Naive thymus-derived CD8-positive, alpha-beta T cell (primary cell): ENCODE measurements at places on chromosomes 3 and 15.

- DNase-seq: no peak
These were observed 298.5 kb downstream of the DIPK2A start for GRCh38 chr3:144270100-144270499.

DNA sequence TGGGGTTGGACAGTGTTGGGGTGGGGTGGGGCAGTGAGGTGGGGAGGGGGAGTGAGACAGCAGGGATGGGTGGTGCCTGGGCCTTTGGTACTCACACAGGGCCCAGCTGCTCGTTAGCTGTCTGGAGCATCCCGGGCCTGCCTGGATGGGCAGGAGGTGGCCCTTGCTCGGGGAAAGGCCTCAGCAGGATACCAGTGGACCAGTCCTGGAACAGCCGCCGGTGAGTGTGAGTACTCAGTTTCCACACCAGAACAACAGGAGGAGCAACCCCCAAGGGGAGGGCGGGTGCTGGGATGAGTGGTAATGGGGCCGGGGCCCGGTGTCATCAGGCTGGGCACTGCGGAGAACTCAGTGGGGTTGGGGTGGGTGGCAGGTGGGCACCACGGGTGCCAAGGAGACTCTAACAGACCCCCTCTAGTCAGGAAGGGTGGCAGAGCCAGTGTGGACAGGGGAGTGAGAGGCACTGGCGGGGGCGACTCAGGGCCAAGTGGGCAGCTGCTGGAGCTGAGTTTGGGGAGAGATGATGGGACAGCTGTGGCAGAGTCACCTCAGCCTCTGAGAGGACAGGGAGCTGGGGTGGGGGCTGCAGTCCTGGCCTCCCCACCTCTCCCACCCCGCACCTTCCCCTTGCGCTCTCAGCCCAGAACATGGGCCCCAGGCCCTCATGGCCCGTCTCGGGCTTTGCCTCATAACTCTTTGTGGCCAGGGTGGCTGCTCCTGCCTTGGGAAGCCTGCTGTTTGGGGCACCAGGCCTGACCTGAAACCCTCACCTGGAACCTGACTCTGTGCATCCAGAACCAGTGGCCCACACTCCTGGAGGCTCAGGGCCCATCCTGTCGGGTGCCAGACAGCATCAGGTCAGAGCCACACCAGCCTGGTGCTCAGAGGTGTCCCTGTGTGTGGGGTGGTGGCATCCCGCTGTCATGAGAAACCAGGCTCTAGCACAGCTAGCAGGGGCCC, 52.1 kb upstream of the PRR23E start:
- DNase-seq: no peak

GRCh38 chr15:72781631-72782030, 1.9 kb downstream of the ADPGK start:
- DNase-seq: no peak

- no peak for DNase-seq
These were observed 40.4 kb downstream of the LPP start for GRCh38 chr3:188194332-188194731.

- peak; percentile 16 for DNase-seq
These were observed 24.6 kb upstream of the SLC6A6 start for GRCh38 chr3:14377838-14378169.

GRCh38 chr3:29307295-29307694, 26.4 kb downstream of the RBMS3 start:
- no peak for DNase-seq
